HepG2 (cell line): ENCODE measurements at places on chromosomes 2 and 18.

- no peak for DNase-seq
These were observed 1178.7 kb downstream of the SUCLG1 start for GRCh38 chr2:83280391-83280790.

GRCh38 chr2:189580658-189581353, at the start of gene SLC40A1:
Gene SLC40A1 (minus strand): TSS chr2:189580786. CDS start chr2:189580460, 326 bp downstream.
- peak; percentile 67 for DNase-seq

GRCh38 chr18:22668496-22668895, 250.8 kb upstream of the CTAGE1 start:
- no peak for DNase-seq

DNA sequence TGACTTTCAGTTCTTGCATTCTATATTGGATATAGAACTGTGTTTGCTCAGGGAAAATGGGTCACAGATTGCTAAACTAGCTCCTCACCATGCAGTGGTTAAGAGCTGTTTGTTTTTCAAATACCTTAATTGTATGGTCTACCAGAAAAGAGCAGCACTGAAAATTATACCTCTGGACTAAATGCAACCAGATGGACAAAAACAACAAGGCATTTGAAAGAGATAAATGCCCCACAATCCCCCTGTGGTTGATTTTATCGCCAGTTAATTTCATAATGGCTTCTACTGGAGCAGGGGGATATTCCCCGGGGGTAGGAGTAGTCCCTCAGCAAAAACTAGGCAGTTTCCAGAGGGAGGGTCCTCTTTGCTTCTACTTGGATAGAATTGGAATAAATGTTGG, 267.9 kb upstream of the TNP1 start:
- DNase-seq, result no peak

GRCh38 chr2:46825939-46826568, 89.6 kb downstream of the MCFD2 start:
- DNase-seq, result no peak

GRCh38 chr2:59440491-59440890, 1113.0 kb downstream of the BCL11A start:
- no peak for DNase-seq

DNA sequence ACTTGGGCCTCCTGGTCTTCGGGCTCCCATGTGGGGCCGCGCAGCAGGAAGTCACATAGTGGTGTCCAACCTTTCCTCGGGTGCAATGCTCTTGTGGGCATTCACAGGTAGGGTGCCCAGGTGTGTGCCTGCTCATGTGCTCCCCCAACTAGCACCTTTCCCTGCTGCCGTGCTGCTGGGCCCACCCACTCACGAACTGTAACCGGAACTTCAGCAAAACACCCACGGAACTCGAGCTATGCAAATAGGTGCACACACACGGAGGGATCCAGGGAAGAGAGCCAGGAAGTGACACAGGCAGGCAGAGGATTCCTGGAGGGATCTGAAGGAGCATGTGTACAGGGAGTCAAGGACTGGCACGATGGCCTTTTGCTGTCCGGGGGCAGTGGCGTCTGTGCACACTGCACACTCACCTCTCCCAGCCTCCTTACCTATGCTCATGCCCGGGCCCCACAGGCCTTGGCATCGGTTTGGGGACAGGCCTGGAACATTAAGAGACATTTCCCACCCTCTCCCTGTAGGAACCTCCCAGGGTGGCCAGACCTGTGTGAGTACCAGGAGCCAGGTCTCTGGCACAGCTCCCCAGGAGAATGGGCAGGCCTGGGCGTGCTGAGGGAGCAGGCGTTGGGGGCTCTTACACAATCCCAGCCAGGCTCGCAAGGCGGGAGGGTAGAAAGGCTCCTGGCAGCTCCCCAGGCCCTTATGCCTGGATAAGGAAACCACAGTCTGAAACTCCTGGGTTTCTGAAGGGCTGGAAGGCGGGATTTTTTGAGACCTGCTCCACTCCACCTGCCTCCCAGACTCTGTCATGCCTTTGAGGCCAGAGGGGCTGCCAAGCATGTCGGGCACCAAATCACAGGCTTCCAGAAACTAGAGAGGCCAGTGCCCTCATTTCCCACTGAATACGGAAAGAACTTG, 6.6 kb upstream of the PTMA start:
- DNase-seq, result peak; percentile 45

GRCh38 chr2:228657807-228658402, 476.4 kb upstream of the SPHKAP start:
- DNase-seq, result peak; percentile 19

DNA sequence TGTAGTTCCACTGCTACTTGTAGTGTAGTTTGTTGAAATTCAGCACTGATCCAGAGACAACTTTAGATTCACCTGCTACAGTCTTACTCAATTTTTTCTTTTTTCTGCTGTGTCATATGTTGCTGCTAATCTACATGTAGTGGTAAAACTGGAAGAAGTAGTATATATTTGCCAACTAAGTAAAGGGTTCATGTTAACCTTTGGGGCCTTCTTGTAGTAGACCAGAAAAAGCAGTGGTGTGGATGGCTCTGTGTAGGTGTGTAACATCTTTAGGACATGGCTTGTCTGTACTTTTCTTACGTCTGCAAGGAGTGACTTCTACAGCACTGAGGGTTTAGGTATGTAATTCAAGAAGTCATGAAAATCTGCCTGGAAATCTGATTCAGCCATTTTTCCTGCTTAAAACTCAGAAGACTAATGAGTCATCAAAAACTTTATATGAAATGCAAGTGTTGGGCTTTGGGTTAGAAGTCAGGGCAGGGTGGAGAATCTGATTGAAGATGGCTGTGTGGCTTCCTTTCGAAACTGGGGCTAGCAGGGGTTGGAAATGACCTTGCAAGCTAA, 8.4 kb downstream of the PTPRM start:
- no peak for DNase-seq

- no peak for DNase-seq
These were observed 104.6 kb upstream of the CTDP1 start for GRCh38 chr18:79574938-79575525.

- DNase-seq, result peak; percentile 99
These were observed at the start of gene LRPPRC for GRCh38 chr2:43995733-43996533. Gene LRPPRC (minus strand): TSS chr2:43995989. CDS start chr2:43995947, 42 bp downstream.

DNA sequence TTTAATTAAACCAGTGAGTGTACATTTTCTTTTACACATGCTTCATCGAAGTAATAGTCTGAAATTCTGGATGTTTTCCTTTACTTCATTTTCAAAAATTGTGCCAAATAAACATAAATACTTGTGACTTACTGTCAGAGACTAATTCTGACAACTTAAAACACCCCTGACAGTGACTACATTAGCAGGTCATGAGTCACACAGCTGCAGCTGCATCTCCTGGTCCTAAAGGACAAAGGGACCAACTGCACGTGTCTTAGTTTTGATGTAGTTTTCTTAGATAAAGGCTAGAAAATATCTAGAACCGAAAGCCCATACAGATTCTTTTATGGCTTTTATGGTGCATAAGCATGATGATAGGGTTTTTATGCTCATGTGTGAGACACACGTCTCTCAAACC, 29.6 kb upstream of the DSC3 start:
- no peak for DNase-seq

GRCh38 chr2:176637486-176638166, 368.4 kb downstream of the MTX2 start:
- DNase-seq, result no peak

- DNase-seq, result no peak
These were observed 40.7 kb downstream of the ONECUT2 start for GRCh38 chr18:57475903-57476302.

- DNase-seq, result peak; percentile 46
These were observed 83.6 kb downstream of the HS1BP3 start for GRCh38 chr2:20567159-20567925.

DNA sequence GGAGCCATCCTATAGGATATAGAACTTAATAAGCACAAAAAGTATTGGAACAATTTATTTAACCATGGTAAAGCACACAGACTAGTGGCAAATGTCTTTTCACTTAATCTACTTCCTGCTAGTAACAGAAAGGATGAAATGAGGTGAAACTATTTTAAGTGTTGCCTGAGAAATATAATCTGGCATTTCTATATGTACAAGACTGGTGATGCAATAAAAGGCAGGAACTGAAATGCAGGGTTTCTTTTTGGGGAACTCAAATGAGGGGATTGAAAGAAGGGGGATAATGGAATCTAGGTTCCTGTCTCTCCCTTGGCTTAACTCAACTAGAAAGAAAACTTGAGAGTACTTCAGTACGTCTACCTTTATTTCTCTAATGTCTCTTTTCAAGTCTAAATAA, 122.3 kb downstream of the MEMO1 start:
- DNase-seq, result no peak

DNA sequence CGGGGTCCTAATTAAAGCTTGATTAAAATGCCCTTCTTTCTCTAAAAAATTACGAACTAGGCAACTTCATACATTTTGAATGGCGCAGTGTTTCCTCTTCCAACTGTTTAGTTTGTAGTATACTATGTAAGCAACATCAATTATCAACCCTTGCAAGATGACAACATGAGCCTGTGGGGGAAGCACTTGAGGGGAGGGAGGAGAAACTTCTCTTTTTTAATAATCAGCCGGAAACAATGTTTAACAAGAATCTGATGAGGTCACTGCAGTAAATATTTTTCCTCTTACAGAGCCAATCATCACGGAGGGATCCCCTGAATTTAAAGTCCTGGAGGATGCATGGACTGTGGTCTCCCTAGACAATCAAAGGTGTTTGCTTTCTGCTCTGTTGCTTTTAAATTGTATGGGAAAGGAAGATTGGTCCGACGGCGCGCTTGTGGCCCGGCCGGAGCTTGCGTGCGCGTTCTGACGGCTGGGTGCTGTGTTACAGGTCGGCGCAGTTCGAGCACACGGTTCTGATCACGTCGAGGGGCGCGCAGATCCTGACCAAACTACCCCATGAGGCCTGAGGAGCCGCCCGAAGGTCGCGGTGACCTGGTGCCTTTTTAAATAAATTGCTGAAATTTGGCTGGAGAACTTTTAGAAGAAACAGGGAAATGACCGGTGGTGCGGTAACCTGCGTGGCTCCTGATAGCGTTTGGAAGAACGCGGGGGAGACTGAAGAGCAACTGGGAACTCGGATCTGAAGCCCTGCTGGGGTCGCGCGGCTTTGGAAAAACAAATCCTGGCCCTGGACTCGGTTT, 5.3 kb upstream of the DLX1 start:
- no peak for DNase-seq

GRCh38 chr18:74880706-74881278, 283.1 kb downstream of the ZNF407 start:
- no peak for DNase-seq

DNA sequence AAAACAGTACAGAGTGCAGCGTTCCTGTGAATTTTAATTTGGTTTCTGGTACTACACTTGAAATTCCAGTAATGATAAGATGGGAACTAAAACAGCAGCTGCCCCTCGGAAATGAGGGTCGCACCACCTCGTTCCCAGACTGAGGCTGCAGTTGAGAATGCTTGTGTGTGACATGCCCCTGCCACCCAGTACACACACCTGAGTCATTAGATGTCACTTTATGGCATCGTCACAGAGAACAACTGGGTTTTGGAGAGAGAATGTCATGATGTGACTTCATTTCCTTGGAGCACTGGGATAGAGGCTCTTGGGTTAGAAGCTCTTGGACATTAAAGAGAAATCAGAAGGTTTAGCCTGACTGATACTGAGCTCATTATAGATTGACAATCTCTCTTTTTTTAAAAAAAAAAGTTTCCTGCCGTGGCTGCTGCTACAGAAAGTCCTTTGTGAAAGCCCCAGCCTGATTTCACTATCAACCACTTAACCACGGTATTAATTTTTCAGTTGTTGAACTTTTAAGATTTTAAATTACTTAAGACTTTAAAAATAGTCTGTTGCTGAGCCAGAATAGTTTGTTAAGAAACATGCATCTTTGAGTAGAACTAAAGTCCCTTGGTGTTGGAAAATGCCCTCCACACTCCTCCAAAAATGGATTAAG, 24.5 kb downstream of the BCL2L11 start:
- no peak for DNase-seq

GRCh38 chr2:147649998-147650397, 194.8 kb upstream of the ACVR2A start:
- DNase-seq, result no peak

- no peak for DNase-seq
These were observed 241.3 kb downstream of the PRKCE start for GRCh38 chr2:45892757-45893156.

- no peak for DNase-seq
These were observed 142.2 kb downstream of the PKP4 start for GRCh38 chr2:158598862-158599517.

GRCh38 chr2:241350878-241351639, 5.0 kb upstream of the FARP2 start:
- peak; percentile 93 for DNase-seq

DNA sequence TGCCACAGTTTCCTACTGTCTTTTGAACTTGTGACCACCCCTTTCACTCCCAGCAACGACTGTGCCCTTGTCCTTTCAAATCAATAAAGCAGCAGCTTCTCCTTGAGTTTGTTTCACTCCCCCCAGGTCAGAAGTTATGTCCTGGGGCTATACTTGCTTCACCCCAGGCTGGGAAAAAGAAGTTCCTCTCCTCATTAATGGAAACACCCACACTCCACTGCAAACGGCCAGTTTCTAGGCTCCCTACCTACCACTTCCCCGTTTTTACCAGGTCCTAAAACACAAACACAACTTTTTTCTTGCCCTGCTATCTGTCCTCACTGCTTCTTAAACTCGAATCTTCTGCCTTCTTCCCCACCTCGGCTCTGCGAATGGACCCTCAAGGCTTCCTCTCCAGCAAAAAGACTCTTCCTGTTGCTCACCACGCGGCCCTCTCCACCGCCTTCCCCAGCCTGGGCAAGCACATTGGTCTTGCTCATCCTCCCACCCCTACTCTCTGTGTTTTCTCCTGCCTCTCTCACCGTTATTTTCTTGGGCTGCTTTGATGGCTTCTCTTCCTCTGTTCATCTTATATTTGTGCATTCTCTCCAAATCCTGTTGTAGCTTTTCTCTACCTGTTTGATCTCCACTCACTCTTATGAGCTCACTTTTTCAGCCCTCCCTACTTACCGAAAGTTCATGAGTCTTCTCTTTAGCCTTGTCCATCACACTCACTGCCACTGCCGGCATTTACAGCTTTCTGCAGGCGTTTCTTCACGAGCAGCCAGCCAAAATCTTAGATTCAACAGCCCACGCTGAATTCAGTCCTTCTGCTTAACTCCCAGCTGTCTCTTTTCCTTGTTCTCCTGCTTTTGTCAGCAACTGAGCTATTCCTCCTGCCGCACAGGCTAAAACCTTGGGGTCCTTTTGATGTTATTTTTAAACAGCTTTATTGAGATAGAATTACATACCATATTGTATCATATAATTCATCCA, 7.0 kb upstream of the SP5 start:
- DNase-seq, result no peak

DNA sequence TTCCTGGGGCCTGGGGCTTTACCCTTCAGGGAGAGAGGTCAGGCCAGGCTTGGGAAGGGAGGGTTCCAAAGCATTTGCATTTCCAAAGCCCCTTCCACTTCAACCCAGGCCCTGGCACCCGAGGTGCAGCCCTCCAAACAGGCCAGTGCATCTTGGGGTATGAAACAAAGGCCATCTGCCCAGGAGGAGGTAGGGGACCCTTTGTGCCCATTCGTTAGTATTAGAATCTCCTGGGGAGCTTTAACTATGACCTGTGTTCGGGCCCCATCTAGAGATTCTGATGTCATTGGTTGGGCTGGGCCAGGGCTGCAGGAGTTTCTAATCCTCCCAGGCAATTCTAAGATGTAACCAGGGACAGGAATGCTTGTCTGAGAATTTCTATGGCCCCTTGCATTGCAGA, 73.6 kb downstream of the CIB4 start:
- DNase-seq, result no peak
